ENCODE measurements at places on chromosomes 16 and 17.

GRCh38 chr16:725041-725376, 1.2 kb downstream of the CCDC78 start:
- DNase-seq, result no peak

GRCh38 chr17:10226930-10227695, 28.7 kb upstream of the GAS7 start:
- DNase-seq, result peak; percentile 67

- DNase-seq, result no peak
Observed at GRCh38 chr16:69848637-69849545, 86.8 kb downstream of the WWP2 start.

DNA sequence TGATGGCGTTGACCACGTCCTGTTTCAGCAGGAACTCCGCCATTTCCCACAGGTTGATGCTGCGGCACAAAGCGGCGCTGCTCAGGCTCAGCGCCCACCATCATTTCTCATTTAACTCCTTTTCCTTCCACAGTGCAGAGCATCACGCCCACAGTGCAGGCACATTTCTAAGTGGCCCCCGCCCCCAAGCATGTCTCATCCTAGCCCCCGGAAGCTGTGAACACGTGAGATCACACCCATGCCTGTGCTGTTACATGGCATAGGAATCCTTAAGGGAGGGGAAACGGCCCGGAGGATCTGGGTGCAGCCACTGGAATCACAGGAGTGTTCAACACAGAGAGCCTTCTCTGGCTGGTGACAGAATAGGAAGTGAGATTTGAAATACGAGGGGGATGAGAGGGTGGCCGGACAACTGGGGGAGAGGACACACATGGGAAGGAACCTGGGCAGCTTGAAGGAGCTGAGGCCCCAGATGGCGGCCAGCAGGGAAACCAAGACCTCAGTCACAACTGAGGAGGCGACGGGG, 4.7 kb downstream of the NAGPA start:
- no peak for DNase-seq

DNA sequence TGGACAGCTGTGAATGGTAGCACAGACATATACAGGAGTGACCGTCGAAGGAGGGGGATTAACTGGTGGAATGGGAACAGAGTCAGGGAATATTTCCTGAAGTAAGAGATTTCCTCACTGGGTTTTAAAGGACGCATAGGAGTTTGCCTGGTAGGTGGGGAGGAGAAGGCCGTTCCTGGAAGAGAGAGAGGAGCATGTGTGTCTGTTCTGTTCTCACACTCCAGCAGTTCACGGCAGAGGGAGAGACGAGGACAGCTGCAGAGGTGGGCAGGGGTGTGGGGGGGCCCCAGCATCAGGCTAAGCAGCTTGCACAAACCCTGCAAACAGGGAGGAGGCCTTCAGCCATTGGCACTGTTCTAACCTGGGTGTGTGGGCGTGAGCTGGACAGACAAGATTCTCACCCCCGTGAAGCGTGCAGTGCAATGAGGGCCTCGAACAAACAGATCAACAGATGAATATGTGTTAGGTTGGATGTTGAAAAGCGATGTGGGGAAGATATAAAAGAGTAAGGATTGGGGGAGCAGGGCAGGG, 85.3 kb upstream of the GSE1 start:
- DNase-seq, result no peak

DNA sequence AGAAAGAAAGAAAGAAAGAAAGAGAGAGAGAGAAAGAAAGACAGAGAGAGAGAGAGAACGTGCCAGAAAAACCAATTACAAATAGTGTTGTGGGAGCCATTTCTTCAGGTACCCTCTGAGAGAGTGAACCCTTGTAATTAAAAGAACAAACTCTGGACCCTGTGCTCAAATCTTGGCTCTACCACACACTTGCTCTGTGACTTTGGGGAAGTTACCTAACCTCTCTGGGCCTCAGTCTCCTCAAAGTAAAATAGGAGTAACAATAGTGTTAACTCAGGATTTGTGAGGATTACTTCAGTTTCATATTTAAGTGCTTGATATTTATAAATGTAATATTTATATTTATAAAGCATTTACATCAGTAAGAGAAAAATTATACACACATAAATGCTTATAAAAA, 139.8 kb downstream of the GSG1L start:
- DNase-seq, result no peak

DNA sequence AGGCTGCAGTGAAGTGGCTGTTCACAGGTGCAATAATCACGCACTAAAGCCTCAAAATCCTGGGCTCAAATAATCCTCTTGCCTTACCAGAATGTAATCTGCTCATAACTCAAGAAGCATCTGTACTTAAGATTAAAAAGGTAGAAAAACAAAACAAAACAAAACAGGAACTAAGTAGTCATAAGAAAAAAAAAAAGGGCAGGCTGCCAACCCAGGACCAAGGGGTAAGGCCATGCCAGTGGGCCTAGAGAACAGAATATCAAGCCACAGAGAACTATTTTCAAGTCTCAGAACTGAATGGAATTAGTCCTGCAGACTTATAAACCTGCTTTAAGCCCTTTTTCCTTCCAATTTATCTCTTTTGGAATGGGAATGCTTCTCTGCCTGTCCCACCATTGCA, 64.8 kb upstream of the TBC1D3K start:
- DNase-seq, result no peak

DNA sequence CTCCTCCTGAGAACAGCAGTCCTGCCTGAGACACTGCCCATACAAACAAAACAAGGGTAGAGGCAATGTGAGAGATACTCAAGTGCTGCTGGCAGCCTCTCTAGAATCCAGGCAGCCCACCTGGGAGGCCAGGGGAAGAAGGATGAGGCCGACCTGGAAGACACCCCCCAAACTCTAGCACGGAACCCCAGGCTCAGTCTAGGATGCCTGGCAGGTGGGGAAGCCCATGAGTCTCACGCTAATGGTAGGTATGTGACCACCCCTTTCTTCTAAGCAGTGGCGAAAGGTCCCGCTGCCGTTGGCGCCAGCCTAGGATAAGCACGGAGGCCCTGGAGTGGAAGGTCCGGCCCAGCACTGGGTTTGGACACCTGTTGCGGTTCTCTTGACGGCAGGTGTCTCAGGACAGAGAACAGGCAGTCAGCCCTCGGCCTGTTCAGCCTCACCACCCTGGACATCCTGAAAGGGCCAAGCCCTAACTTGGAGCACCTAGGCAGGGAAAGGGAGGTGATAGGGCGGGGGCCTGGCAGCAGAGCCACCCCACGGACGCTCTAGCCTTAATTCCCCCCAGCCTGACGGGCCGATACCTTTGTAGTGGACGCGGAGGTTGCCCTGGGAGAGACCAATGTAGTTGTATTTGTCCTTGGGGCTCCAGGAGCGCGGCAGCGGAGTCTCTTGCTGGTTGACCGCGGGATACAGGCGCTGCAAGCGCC, 487 bp downstream of the RANBP10 start:
- DNase-seq, result no peak

DNA sequence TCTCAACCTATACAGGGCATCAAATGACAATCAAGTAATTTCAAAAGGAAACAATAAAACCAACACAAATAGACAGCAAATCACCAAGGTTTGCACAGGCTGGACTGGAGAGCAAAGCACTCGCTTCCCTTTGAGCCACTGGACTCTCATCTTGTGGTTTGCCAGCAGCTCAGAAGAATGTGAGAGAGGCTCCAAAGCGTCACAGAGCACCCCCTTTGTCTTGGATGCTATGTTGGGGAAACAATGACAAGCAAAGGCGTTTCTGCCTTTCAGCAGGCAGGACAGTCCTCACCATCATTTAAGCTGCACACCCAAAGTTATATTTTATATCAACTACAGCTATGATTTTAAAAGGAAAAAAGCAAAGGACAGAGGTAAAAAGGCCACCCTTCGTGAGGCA, 13.2 kb downstream of the SLC6A4 start:
- no peak for DNase-seq

GRCh38 chr16:89827383-89828198, 684 bp upstream of the SPIRE2 start:
- no peak for DNase-seq

DNA sequence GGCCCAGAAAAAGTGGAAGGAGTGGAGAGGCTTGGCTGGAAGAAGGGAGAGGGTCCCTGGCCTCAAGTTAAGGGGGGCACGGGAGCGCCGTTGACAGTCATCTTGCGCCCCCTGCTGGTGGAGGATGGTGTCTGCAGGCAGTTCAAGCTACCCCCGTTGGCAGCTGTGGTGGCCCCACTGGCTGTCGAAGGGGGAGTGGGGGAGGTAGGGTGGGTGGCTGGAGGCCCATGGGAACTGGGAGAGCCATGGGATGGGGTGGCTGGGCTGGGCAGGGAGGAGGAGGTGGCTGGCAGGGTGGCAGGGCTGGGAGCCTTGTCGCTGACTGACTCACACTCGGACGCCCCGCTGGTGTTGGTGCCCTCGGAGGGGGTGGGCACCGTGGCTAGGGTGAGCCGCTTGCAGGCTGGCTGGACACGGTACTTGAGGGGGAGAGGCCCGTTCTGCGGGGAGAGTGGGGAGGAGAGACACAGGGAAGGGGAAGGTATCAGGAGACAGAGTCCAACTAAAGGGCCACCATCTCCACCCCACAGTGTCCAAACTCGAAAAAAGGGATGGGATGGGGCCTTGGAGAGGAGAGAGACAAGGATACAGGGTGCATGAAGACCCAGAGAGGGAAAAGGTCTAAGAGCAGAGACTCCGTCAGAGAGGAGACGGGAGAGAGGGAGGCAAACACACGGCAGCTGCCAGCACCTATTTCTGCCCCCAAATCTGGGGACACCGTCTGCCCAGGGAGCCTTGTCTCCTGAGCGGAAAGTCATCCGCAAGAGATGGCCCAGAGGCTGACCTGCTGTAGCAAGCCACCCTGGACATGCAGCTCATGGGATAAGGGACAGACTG, 5.2 kb downstream of the CISD3 start:
- peak; percentile 82 for DNase-seq

- no peak for DNase-seq
Observed at GRCh38 chr17:38541281-38541680, 64.5 kb downstream of the SRCIN1 start.

GRCh38 chr16:78709137-78709884, 609.9 kb downstream of the WWOX start:
- DNase-seq, result no peak

DNA sequence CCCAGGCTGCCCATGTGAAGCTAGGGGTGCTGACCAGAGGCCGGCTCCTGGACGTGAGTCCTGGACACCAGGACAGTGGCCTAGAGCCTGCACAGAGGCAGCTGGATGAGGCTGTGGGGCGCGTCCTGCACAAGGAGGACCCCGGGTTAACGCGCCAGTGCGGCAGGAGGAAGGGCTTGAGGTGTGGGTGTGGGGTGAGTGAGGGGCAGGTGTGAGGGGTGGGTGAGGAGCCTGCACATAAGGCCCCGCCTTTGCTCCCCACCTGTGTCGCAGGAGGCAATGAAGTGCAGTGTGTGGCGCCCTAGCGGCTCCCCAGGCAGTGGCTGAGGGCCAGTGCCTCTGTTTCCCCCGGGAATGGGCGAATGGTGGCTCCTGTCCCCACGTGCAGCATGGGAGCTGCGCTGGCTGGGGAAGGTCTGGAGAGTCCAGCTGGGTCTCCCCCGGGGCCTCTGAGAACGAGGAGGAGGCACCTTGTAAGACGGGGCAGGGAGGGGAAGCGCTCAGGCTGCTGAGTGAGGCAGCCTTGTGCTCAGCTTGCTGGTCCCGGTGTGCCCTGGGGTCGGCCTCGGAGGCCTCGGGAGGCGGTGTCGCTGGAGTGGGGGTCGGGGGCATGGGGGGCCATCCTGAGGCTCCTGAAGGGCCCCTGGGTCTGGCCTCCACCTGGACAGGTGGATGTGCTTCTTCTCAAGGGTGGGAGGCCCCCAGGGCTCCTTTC, 3.2 kb downstream of the CD7 start:
- DNase-seq, result no peak

- no peak for DNase-seq
Observed at GRCh38 chr16:72240466-72240865, 68.5 kb upstream of the PMFBP1 start.

DNA sequence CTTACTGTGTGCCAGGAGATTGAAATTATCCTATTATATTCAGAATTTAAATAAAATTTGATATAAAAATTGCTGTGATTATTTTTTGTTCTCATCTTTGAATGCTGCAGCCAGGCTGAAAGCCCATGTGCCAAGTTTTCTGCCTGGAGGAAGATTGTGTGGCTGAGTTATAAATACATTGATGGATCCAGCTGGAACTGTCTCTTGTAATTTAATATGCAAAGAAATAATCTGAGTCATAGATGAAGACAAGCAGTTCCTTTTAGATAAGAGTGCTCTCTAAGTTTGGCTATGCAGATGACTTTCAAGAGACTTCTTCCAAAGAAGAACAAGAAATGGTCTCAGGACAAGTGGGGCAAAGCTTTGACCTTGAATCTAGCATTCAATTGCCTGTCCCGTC, 871.0 kb downstream of the CDH11 start:
- no peak for DNase-seq

GRCh38 chr17:7833011-7833794, 814 bp upstream of the KDM6B start:
- no peak for DNase-seq

DNA sequence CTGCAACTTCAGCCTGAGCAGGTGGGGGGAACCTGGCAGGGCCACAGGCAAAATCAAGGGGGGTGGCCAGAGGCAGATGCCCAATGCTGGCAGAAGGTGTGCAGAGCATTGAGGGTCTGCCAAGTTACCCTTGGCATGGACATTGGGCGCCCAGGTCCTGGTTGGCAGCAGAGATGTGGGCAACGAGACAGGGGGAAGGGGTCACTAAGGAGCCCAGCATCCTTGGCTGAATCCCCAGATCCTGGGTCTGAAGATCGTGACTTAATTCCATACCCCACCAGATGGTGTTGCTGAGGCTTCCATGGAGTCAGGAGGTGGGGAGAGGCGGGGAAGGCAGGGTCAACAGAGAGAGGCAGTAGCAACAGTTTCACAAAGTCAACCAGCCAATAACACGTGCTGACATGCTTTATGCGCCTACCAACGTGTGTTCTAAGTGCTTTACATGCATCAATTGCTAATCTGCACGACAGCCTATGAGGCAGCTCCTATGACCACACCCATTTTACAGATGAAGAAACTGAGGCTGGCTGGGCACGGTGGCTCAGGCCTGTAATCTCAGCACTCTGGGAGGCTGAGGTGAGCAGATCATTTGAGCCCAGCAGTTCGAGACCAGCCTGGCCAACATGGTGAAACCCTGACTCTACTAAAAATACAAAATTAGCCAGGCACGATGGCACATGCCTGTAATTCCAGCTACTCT, 83.3 kb downstream of the GSG1L start:
- DNase-seq, result no peak

- DNase-seq, result no peak
Observed at GRCh38 chr16:4828567-4829321, 18.3 kb downstream of the GLYR1 start.

GRCh38 chr17:31494259-31495021, 103.0 kb downstream of the RAB11FIP4 start:
- DNase-seq, result peak; percentile 83

- no peak for DNase-seq
Observed at GRCh38 chr17:57935833-57936807, 19.1 kb downstream of the CUEDC1 start.
